Stimulated activated CD4-positive, alpha-beta T cell treated with anti-CD3 and anti-CD28 coated beads, Interleukin-1b, Interleukin-23, amount 100 ng/mL, for 1 hour (primary cell): ENCODE measurements at places on chromosomes 7 and 10.

GRCh38 chr10:110852255-110852896, 19.4 kb upstream of the PDCD4 start:
- DNase-seq = no peak

- no peak for DNase-seq
Measured at GRCh38 chr10:89002226-89002978, 11.8 kb downstream of the FAS start.

DNA sequence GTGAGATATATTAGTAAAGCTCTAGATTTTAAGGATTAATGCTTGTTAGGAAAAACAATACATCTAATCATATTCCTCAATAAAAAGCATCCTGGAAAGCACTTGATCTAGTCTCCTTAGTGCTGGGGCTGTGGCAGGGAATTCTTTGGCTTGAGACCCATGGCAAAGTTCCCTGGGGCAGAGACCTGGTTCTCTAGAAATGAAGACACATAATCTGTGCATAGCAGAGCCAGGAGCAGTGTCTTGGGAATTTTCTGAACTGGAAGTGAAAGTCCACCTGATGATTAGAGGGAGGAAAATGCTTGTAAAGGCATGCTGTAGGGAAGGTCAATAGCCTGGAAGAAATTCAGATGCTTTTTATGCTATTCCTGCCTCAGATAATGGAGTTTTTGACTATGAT, 247.4 kb downstream of the CDK14 start:
- DNase-seq = no peak

GRCh38 chr7:143848192-143848591, 53.8 kb downstream of the TCAF1 start:
- no peak for DNase-seq

- no peak for DNase-seq
Measured at GRCh38 chr10:77578583-77579227, 58.9 kb downstream of the KCNMA1 start.

GRCh38 chr7:4715410-4715776, 33.3 kb downstream of the FOXK1 start:
- no peak for DNase-seq
